T-helper 17 cell (primary cell): ENCODE measurements at places on chromosomes 3 and 15.

DNA sequence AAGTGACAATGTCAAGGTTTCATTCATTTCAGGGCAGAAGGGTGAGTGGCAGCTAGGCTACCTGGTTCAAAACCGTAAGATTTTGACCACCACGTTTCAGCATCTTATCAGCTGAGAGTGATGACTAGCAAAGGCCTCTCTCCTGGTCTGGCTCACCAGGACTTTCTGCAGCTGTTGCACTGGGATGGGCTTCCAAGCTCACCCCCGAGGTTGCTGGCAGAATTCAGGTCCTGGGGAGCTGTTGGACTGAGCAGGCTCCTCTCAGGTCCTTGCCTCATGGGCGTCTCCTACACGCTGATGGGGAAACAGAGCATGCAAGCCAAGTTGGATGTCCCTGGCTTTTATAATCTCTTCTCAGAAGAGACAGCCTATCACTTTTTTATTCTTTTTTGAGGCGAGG lies 88.8 kb upstream of the RNU6-1 start:
- no peak for DNase-seq

DNA sequence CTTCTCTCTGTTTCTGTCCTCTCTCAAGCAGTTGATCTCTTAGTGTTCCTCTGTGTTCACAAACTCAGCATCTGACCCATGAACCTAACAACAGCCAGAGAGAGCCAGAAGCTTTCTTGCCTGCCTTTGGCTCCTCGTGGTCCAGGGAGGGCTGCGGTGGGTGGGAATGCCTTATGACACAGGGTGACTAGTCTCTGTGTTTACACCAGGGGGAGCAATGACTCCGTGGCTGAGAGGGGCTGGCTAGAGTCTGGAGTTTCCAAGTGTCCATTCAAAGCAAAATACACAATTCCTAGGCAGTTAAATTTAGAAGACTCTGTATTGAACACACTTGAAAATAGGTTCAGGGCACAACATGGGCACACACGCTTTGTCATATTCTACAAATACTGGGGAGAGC lies 370.0 kb upstream of the FRG2C start:
- DNase-seq, result no peak

DNA sequence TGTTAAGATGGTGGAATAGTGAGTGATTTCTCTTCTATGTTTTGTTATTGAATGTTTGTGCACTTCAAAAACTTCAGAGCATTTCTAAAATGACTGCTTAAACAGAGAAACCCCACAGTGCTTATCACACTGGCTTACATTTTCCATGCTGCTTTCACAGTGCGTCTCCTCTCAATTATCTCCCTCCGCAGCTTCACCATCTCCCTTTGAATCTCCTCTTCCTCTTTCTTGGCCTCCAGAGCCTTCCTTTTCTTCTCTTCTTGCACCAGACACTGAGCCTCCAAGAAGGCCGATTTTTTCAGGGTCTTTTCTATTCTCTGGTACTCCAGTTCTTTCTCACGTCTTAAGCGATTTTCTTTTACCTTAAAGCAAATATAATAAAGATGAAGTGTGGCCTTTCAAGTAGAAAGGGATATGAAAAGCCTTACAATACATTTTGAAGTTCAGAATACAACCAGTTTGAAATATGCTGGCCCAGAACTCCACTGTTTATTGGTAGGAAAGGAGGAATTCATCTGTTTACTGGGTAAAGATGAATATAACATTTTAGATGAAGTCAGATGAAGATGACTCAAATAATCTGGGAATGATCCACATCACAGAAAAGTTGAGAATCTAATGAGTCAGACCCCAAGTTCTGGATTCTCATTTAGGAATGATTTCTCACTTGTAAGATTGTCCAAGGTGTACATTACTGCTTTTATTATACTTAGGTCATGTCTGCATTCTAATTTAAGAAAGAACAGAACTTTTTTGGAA lies 21.4 kb downstream of the CCDC191 start:
- DNase-seq, result no peak

DNA sequence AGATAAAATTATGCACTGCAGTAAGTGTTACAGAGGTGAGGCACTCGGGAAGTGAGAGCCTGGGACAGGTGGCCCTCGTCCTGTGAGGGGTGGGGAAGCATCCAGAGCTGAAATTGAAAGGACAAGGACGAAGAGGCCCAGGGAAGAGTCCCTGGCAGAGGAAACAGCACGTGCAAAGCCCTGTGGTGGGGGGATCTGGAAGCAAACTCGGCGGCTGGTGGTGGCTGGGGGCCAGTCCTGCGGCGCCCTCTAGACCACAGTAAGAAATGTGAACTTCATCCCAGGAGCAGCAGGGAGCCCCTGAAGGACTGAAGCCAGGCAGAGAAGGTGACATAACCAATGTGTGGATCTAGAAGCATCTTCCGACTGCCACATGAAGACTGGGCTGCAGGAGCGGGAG lies 42.8 kb downstream of the GRIP2 start:
- no peak for DNase-seq

DNA sequence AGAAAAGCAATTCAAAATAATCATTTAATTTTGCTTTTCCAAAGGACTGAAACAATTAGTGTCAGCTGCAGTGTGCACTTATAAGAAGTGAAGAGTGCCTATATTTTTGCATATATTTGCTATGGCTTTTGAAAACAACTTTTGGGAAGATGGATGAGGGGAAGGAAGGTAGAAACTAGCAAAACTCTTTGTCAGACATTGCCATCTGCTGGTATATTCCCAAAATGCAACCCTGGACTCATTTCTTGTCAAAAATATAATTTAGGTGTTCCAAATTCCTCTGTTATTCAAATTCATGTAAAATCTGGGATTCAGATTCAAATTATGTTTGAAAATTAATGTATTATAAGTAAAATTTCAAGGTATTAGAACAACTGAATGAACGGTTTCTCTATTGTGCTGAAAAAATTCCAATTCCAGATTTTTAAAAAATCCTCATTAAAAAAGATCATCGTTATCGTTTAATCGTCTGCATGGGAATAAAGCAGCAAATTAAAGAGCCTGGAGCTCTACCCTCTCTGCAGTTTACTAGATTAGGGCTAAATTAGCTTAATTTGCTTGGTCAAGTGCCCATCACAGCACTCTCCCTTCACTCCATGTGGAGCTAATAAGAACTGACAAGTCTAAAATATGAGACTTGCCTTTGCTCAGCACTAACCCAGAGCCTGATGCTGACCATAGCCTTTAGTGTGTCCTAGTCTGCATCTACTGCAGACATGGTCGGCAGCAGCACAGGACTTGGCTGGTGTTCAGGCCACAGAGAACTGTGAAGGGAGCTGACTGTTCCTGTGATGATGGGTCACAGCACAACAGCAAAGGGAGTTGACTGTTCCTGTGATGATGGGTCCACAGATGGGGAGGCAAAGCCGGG lies 67.9 kb upstream of the MITF start:
- DNase-seq, result no peak

- no peak for DNase-seq
Observed at GRCh38 chr15:99121207-99121606, 16.3 kb downstream of the SYNM start.

DNA sequence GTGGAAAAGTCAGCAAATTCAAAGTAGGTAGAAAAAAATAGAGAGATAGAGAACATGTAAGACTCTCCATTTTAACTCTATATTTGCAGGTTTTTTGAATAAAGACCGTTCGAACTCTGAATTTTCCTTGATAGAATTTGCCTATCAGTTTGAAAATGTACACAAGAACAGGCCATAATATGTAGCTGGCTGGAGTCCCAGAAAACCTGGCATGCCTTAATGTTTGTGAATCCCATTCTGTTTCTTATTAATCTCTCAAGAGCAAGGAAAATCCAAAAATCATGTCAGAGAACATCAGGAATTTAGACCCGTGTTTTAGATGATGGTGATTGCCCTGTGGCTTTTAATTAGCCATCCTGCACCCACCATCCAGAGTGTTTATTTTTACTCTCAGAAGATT lies 7.2 kb upstream of the CFAP161 start:
- no peak for DNase-seq
